NCI-H345 (cell line): ENCODE measurements at places on chromosomes 1 and 21.

DNA sequence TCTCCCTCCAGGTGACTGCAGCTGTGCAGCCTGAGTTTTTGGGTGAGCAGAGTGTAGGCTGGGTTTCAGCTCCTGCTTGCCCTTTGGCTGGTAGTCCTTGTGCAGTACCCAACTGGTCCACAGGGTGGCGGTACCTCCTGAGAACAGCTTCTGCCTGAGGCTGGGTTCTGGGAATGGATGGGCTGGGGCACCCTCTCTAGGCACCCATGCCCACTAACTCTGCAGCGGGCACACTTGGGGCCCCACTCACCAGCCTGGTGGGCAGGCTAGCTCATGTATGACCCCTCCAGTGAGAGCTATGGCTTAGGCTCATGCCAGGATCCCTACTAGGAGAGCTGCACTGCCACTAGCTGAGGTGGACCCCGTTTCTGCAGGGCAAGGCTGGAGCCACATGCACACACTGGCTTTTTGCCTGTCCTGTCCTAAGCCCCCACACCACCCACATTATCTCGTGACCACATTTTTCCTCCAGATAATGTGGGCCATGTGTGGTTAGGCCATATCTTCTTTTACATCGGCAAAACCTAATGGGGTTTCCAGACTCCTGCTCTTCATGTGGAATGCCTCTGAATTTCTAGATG is 15.5 kb upstream of the GSTM4 start:
- peak; percentile 75 for DNase-seq

DNA sequence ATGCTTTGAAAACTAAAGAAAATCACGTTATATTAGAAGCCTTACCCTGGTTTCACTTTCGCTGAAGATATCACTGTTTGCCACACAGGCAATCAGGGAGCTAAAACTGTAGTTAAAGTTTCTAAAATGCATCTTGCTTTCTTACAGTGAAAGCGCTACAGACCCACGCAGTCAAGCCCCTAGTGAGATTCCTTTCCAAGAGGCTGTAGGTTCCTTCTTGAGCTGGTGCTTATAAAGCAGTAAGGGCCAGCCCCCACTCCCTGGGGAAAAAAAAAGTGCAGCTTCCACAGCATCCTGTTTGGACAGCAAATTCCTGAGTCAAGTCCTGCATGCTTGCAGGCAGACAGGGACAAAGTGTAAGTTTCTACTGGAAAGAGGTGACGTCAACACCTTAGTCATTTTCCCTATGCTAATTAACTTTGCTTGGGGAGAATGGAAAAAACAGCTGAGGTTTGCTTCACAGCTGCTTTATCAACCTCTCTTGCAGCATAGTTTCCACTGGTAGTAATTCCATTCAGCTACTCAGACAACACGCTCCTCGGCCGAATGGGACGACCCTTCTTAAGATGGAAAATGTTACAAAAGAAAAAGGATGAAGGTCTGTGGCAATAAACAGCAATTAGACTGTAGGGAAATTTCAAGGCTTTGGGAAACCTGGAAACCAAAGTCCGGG is 14.7 kb upstream of the KCNE1 start:
- DNase-seq: no peak

- no peak for DNase-seq
These were observed 92.2 kb upstream of the TMPRSS2 start for GRCh38 chr21:41600116-41600515.

- no peak for DNase-seq
These were observed 7.5 kb upstream of the G0S2 start for GRCh38 chr1:209667708-209668107.

DNA sequence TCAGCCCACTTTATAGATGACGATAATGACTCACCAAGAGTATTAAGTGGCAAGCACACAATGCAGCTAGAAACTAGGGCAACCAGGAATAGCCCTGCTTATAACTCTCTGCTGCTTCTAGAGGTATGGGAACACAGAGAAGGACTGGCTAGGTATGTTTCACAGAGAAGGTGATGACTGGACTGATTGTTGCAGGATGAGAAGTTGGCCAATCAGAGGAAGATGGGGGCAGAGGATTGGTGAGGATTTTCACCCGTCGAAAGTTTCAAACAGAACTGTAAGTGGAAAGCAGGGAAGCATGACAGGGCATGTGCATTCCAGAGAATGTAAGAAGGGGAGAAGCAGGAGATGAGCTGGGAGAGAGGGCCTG is 222.4 kb upstream of the JUN start:
- DNase-seq: no peak

GRCh38 chr1:146036241-146036964 is 14.9 kb upstream of the HJV start:
- DNase-seq: no peak

GRCh38 chr1:97074771-97075170 is 353.2 kb downstream of the PTBP2 start:
- DNase-seq: no peak

GRCh38 chr1:184456189-184456588 is 69.4 kb downstream of the C1orf21 start:
- DNase-seq: no peak
